HAP-1 (cell line): ENCODE measurements at places on chromosomes 3 and 15.

- no peak for DNase-seq
These were observed 32.4 kb downstream of the SEC61A1 start for GRCh38 chr3:128084675-128085021.

- no peak for DNase-seq
These were observed 222.3 kb downstream of the ZMAT3 start for GRCh38 chr3:178849199-178849910.

DNA sequence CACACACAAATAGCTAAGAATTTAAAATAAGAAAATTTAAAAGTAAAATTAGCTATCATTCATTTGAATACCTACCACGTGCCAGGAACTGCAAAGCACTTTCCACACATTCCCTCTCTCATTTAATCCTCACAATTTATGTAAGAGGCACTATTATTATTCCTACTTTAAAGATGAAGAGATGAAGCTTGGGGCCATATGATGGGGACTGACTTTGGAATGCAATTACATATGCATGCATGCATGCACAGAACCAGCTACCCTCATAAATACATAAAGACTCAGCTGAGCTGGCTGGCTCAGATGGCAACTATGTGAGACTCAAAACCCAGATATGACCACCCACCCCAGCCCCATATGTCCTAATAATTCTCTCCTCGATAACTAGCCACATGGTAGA, 31.7 kb upstream of the THUMPD3 start:
- no peak for DNase-seq

GRCh38 chr3:52795298-52795900, 803 bp downstream of the ITIH3 start:
- no peak for DNase-seq

GRCh38 chr15:69498987-69499386, 46.4 kb downstream of the RPLP1 start:
- DNase-seq: no peak

DNA sequence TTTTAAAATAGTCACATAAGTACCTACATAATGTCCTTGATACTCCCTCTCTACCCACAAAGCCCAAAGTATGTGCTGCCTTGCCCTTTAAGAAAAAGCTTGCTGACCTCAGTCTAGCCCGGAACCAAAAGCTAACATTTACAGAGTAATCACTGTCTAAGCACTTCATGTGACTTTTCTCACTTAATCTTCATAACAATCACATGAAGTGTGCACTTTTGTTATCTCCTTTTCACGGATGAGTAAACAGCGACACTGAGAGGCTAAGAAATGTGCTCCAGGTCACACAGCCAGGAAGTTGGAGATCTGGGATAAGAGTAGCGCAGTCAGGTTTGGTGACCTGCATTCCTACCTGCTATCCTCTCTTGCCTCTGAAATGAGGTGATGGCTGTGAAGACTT, 194.0 kb downstream of the ITPR1 start:
- DNase-seq: peak; percentile 18

DNA sequence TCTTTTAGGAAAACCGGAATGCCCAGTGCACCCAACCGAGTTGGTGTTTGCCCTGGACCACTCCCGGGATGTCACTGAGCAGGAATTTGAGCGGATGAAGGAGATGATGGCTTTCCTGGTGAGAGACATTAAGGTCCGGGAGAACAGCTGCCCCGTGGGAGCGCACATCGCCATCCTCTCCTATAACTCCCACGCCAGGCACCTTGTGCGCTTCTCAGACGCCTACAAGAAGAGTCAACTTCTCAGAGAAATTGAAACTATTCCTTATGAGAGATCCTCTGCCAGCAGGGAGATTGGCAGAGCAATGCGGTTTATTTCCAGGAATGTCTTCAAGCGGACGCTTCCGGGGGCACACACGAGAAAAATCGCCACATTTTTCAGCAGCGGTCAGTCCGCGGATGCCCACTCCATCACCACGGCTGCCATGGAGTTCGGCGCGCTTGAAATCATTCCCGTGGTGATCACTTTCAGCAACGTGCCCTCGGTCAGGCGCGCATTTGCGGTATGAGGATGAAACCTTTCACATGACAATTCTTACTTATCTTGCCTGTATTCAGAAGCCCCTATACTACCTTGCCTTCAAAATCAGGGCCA, 97.5 kb downstream of the PIK3R4 start:
- DNase-seq: no peak

DNA sequence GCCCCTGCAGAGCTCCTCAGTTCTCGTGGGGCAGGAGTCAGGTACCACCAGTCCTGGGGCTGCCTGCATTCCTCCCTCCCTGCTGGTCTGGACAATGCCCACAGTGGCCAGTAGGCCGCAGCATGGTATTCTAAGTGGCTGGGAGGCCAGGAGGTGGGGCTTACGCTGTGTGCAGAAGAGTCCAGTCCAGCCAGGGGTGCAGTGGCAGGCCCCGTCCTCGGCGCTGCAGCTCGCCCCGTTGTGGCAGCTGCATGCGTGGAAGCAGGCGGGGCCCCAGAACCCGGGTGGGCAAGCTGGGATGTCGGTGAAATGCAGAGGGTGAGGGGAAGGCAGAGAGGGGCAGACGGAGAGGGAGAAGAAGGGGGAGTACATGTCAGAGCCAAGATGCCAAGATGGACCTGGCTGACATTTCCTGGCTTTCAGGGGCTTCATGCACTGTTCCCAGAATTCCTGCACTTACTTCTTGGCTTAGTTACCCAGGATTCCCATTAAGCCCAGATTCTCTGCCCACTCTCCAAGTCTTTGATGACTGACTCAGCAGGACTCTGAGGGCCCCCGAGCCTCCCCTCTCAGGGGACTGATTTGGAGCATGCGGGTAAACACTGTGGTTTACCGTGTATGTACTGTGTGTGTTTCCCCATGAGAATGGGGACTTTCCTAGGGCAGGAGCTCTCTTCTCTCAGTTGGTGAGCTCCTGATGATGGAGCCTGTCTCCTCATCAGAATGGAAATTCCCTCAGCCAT, 47.5 kb downstream of the RAB11A start:
- peak; percentile 45 for DNase-seq

DNA sequence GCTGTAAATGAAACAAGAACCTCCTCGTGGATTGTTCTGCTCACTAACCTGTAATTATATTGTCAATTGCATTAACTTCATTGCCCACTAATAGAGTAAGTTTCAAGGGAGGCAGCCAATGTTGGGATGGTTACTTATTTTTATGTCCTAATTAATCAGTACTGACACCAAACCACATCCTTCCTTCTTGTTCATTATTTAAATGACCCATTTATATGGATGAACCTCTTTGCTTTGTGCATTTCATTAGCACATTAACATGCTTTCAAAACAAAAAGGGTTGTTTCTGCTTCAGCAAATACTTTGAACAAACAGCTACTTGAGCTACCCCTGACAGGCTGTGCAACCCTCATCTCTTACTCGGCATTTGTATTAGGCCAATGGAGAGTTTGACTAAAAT, 374.2 kb downstream of the MECOM start:
- no peak for DNase-seq

DNA sequence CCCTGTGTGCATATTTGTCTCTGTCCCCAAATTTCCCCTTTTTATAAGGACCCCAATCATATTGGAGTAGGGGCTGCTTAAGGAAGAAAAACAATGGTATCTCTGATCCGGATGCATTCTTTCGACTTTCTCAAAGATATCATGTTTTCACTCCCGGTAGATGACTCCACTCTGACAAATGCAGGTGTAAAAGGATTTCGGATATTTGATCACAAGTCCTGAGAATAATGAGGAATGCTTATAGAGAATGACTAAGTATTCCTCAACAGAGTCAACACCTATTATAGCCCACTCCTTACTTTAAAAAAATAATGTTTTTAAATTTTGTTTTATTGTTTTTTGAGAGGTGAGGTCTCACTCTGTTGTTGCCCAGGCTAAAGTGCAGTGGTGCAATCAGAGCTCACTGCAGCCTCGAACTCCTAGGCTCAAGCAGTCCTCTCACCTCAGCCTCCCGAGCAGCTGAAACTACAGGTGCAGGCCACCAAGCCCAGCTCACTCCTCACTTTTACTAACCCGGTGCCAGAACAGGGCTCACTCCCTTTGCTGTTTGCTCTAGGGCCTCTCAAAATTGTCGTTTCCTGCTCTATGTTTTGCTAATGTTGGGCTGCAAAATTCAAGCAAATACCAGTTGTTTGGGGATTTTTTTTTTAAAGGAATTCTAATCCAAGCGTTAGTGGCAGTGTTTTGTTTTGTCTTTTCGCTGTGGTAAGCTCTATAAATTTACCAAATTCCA, 24.6 kb downstream of the COL8A1 start:
- DNase-seq: no peak

- peak; percentile 16 for DNase-seq
These were observed 11.7 kb upstream of the CMTM7 start for GRCh38 chr3:32379831-32380500.

DNA sequence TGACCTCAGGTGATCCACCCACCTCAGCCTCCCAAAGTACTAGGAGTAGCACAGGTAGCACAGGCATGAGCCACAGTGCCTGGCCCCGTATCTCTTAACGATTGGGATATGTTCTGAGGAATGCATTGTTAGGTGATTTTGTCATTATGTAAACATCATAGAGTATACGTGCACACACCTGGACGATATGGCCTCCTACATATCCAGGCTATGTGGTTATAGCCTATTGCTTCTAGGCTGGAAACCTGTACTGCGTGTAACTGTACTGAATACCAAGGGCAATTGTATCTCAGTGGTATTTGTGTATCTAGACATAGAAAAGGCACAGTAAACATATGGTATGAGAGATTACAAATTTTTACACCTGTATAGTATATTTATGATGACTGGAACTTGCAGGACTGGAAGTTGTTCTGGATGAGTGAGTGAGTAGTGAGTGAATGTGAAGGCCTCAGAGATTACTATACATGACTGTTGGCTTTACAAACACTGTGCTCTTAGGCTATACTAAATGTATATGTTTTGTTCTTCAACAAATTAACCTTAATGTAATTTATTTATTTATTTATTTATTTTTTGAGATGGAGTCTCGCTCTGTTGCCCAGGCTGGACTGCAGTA, 120.7 kb downstream of the MBNL1 start:
- DNase-seq: no peak

DNA sequence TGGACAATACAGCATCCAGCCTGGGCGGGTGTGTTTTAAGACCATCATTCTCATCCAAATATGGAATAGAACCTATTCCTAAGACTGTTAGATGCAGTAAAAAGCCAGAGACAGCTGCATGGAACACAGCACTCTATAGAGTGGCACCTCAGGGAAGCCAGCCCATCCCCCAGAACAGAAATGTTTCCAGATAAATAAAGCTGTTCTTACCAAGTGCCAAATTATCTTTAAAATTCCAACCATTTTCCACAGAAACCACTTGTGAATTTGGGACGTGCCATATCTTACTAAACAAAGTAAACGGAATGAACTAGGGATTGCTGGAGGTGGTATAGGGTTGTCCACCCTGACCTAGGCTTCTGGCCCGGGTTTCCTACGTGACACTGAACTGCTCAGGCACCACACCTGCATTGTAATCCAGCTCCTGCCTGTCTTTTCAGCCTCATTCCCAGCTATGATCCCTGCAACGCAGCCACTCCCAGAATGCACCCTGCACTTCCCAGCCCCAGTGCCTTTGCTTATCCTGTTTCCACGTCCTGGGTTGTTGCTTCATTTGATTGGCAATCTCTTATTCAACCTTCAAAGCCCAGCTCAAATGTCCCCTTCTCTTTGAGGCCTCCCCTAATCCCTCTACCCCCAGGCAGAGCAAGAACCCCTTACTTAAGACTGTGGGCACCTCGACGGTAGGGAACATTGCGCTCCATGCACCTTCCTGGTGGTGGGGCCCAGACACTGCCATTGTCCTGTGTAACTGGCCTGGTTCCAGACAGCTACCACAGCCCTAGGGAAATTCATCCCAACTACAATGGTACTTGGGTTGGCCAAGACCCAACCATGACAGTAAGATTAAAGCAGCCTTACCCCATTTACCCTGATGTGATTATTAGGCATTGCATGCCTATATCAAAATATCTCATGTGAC, 100.2 kb downstream of the IQSEC1 start:
- no peak for DNase-seq

DNA sequence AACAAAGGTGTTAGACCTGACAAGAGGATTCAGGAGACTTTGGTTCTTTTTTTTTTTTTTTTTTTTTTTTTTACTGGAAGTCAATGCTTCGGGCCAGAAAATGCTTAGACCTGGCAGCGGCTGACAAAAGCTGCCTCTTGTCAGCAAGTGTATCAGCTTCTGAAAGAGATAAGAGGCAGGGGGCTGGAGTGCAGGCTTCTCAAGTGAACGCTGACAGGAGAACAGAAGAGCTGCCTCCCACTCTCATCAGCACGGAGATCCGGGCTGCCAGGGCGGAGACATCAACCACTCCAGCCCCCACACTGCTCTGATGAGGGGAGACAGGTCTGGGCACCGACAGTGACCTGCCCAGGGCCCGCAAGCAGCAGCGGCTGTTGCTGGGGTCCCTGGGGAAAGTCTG, 9.4 kb upstream of the SCN5A start:
- DNase-seq: no peak

DNA sequence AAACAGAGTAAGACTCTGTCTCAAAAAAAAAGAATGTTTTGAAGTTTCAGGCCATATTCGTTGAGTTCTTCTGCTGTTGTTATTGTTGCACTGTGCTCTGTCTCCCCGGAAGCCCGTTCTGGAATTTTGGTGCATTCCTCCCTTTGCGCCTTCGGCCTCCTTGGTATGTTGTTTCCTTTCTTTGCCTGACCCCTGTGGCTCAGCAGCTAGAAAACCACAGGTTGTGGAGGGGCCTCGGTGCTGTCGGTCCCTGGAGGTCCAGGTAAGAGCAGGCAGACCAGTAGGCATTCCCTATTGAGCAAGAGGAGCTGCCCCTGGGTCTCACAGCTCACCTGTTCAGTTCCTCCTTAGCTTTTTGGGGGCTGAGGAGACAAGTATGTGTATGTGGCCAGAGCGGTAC, 51.0 kb upstream of the DLG1 start:
- DNase-seq: no peak

GRCh38 chr3:150447631-150448465, 39.8 kb downstream of the TSC22D2 start:
- peak; percentile 52 for DNase-seq

GRCh38 chr15:60419753-60420152, 22.0 kb upstream of the ANXA2 start:
- DNase-seq: no peak

GRCh38 chr3:133940536-133940935, 44.9 kb upstream of the RAB6B start:
- no peak for DNase-seq

DNA sequence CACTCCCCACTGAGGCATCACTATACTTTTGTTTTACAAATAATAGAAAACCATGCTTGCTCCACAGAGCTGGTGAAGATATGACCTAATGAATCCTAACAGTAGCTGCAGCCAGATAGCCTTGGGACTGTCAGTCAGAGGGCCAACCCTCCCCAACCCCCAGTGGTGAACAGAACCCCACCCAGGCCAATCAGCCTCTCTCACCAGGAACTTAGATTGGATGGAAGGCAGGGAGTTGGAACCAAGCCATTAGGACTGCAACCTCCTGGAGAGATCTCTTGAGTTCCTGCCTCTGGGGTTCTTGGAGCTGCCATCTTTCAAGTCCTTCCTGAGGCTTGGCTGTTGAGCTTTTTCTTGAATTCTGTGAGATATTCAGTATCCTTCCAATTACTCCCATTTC, 3.0 kb upstream of the MRPS22 start:
- no peak for DNase-seq

GRCh38 chr3:17510265-17510664, 232.2 kb downstream of the TBC1D5 start:
- DNase-seq: no peak
